NCI-H510A (cell line): ENCODE measurements at places on chromosomes 6 and 20.
A peak's percentile ranks its signal among the peaks of the same experiment; 100 is the strongest.

GRCh38 chr6:159680104-159680503 lies 12.9 kb downstream of the SOD2 start:
- no peak for DNase-seq

GRCh38 chr20:5977223-5977622 lies 26.8 kb downstream of the MCM8 start:
- DNase-seq = no peak

DNA sequence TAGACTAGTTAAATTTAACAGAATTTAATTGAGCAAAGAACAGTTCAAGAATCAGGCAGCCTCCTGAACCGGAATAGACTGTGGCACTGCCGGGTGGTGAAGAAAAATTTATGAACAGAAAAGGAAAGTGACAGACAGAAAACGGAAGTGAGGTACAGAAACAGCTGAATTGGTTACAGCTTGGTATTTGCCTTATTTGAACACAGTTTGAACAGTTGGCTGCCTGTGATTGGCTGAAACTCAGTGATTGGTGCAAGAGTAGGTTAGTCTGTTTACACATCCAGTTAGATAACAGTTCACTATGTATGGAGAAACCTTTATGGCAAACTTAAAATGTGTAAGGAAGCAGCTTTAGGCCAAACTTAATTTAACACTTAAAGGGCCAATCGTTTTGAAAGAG lies 116.0 kb upstream of the CITED2 start:
- DNase-seq = no peak

DNA sequence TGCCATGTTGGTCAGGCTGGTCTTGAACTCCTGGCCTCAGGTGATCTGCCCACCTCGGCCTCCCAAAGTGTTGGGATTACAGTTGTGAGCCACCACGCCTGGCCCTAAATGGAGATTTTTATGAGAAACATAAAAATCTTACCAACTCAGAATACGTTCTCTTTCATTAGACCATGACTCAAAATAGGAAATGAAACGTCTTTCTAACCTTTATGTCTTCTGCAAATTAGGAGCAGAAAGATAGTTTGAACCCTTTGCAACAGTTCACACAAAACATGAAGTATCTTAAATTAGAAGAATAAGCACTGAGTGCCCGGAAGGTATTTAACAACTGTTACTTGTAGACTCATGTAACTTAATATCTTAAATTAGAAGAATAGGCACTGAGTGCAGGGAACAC lies 48.3 kb downstream of the AHI1 start:
- no peak for DNase-seq

DNA sequence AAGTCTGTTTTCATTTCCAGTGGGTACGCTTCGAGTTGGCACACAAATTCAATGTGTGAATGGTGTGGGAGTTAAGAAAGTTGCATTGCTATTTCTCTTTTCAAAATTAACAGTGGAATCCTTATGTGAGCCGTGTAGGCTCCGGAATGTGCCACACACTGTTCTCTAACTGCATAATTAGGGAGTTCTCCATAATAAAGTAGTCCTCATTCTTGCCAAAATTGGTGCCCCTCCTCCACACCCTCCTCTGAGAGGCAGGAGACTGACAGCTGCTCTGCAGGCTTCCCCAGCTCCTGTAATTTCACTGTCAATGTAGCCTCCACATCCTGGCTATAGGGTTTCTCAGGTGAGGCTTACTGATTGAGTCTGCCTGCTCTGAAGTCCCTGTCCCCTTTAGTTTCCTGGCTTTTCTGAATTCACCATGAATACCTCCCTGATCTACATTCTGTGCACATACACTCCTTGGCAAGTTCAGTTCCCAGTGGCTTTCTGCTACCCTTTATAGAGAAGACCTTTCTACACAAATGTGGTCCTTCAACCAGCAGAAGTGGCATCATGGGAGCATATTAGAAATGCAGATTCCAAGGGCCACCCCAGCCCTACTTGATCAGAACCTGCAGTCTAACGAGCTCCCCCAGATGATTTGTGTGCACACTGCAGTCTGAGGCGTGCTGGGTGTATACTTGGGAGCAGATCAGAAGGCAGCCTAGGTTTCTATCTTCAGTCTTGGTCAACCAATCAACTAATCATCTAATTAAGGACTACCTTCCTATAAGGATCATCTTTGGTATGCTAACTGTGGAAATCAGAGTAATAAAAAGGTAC lies 19.9 kb upstream of the CCN6 start:
- no peak for DNase-seq

DNA sequence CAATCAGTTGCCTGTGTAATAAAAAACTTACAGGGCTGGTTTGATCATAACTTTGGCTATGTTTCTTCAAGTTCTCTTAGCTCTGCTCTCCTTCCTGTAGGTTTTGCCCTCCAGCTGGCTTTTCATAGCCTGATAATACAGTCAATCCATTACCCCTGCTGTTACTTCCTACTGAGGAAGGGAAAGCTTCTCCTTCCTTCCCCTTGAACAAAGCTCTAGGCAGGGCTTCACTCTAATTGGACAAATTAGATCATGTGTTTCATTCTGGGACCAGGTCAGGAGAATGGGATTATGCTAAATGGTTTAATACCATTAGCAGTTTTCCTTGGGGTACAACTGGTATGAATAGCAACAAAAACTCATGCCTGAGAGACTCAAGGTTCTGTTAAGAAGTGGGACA lies 106.8 kb upstream of the MCHR2 start:
- no peak for DNase-seq

- DNase-seq = peak; percentile 35
These were observed 2.7 kb upstream of the COL12A1 start for GRCh38 chr6:75208298-75209183.

DNA sequence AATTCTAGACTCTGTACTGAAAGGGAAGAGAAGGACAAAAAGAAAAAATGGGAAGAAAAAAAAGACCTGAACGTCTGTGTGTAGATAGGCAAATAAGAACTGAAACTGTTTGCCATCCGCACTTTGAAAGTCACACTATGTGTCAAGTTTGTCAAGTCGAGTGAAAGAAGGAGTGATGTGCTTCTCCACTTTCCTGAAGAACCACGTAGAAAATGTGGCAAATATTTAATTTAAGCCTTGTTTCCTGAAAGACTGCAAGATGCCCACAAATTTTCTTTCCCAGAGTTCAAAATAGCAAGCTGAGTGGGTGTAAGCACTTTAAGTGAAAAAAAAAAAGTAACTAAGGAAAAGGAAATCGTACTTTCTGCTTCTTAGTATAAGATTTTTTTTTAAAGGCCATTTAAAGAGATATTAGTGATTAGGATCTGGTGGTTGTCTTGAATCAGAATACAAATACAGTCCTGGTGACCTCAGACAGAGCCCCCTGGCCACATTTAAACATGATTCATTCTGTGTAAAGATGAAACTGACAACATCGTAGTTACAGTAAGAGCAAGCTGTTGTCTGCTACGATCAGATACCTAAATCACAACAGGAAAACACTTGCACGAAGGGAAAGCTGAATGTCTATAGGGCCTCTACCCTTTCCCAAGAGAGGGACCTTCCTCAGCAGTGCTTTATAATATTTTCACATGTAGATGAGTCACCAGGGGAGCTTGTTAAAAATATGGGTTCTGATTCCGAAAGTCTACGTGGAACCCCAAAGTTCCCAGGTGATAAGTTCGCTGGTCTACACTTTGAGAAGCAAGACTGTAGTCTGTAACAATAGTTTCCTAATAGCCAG lies 102.3 kb downstream of the HIVEP2 start:
- DNase-seq = no peak

DNA sequence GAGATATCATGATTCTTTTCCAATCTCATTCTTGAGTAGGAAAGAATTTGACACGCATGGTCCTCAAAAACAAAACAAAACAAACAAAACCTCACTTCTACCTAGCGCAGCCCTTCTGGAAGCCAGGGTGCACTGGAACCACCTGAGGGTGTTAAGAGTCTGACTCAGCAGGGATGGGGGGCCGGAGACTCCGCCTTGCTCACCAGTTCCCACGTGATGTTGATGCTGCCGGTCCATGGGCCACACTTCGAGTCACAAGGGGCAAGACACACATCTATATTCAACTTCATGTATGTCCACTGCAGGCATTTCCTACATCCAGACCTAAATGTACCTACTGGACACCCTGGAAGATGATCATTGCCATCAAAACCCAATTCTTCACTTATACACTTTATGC lies 30.4 kb downstream of the BFSP1 start:
- no peak for DNase-seq

DNA sequence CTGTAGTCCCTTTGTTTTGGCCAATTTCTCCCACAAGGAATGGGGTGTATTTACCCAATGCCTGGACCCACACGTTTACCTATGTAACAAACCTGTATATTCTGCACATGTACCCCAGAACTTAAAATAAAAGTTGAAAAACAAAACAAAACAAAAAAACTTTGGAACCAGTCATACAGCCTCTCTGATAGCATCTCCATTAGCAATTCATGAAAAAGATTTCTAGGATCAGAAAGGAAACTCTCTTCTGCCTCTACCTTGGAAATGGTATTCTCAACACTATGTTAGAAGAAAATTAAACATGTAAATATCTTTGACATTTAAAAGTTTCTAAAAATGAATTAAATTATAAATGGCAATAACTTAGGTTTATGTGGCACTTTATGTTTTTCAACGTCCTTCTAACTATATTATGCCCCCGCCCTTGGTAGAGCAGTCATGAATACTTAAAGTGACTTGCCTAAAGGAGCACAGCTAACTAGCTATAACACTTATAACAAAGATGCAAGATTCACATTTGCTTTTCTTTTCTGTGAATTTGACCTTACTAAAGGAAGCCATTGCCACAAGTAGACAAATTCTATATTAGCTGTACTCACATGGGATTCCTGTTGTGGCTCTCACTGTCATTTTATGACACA lies 147.5 kb upstream of the FKBP1C start:
- no peak for DNase-seq

GRCh38 chr6:149212206-149212605 lies 105.3 kb upstream of the TAB2 start:
- no peak for DNase-seq
